ENCODE measurements at places on chromosomes 6 and 20.

- no peak overlapping the region for H3K27ac ChIP-seq
- peaks cover 3% of the 10 kb centered on the region for H3K4me1 ChIP-seq
- no peaks in the 10 kb centered on the region for H3K36me3 ChIP-seq
- no peak overlapping the region for H3K4me3 ChIP-seq
- H3K27me3 ChIP-seq, result no peaks in the 10 kb centered on the region
These were observed 7.3 kb upstream of the TENT5A start for GRCh38 chr6:81759782-81760181.

DNA sequence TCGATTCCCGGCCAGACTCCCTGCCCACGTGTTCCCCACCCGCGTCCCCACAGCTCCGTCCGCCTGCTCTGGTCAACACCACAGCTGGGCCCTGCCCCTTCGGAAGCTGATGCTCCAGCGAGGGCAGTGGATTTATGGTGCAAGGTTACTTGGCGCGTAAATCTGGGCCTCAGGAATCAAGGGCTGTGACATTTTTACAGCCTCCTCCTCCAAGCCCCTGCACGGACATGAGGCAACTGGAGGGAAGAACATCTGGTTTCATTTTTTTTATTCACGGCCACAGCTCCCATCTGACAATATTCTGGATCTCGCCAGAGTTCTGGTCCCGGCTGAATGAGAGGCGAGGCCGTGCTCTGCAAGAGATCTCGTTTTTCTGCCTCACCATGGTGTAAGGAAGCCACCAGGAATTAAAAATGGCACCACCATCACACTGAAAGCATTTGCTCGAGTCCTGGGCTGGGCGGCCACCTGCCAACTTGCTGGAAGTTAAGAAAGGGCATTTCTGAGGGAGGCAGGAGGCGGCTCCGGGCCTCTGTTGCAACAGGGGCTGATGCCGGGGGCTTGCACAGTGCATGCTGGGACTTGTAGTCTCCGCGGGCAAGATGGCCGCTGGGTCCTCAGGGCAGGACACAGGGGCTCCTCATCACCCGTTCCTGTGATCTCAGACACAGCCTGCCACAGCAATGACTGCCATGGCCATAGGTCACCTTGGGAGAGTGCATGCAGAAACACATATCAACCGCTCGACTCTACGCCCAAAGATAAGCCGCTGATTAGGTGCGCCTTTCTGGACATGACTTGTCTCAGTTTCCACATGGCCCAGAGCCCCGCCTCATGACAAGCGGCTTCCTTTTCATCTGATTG, 148.5 kb downstream of the LY86 start:
- no peaks in the 10 kb centered on the region for H3K36me3 ChIP-seq
- peaks cover 3% of the 10 kb centered on the region for H3K4me1 ChIP-seq
- no peaks in the 10 kb centered on the region for H3K27me3 ChIP-seq
- H3K27ac ChIP-seq, result no peak overlapping the region
- no peak for DNase-seq
- H3K4me3 ChIP-seq, result peak overlapping the region; percentile 37

GRCh38 chr6:103140308-103141027, 1719.3 kb downstream of the HACE1 start:
- H3K36me3 ChIP-seq, result no peaks in the 10 kb centered on the region
- H3K27ac ChIP-seq, result no peak overlapping the region
- no peak for DNase-seq
- no peaks in the 10 kb centered on the region for H3K4me1 ChIP-seq

- H3K27me3 ChIP-seq, result no peaks in the 10 kb centered on the region
- H3K36me3 ChIP-seq, result peaks cover 17% of the 10 kb centered on the region
- H3K4me3 ChIP-seq, result no peak overlapping the region
- DNase-seq, result no peak
- H3K27ac ChIP-seq, result no peak overlapping the region
These were observed 27.7 kb downstream of the EIF2S2 start for GRCh38 chr20:34084227-34084923.

- no peak overlapping the region for H3K27ac ChIP-seq
- no peak overlapping the region for H3K4me3 ChIP-seq
- no peak for DNase-seq
- H3K4me1 ChIP-seq, result no peaks in the 10 kb centered on the region
- H3K36me3 ChIP-seq, result no peaks in the 10 kb centered on the region
These were observed 220.9 kb upstream of the MYLIP start for GRCh38 chr6:15907914-15908518.

DNA sequence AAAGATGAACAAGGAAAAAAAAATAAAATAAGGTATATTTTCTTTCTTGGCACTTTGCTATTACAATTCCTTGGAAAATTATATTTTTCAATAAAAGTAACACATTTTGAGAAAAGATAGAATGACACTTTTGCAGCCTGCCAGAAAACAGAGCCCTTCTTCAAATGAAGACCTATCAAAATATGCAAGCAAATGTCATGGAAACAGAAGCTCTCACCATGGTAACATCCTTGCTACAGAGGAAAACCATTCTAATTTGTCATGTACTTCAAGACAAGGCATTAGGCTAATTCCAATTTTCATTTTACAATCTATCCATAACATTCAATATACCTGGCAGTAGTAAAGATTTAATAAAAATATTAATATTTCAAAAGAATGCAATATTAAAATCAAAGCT, 177.9 kb downstream of the RNGTT start:
- no peak overlapping the region for H3K4me3 ChIP-seq
- H3K27ac ChIP-seq, result no peak overlapping the region
- no peaks in the 10 kb centered on the region for H3K27me3 ChIP-seq
- H3K36me3 ChIP-seq, result no peaks in the 10 kb centered on the region

- H3K27ac ChIP-seq, result no peak overlapping the region
- H3K36me3 ChIP-seq, result no peaks in the 10 kb centered on the region
- DNase-seq, result peak; percentile 18
- H3K4me1 ChIP-seq, result no peaks in the 10 kb centered on the region
These were observed 278.4 kb downstream of the CDH26 start for GRCh38 chr20:60236613-60237012.

GRCh38 chr6:155628306-155628705, 172.7 kb upstream of the NOX3 start:
- no peak for DNase-seq
- no peaks in the 10 kb centered on the region for H3K4me1 ChIP-seq
- no peak overlapping the region for H3K4me3 ChIP-seq

DNA sequence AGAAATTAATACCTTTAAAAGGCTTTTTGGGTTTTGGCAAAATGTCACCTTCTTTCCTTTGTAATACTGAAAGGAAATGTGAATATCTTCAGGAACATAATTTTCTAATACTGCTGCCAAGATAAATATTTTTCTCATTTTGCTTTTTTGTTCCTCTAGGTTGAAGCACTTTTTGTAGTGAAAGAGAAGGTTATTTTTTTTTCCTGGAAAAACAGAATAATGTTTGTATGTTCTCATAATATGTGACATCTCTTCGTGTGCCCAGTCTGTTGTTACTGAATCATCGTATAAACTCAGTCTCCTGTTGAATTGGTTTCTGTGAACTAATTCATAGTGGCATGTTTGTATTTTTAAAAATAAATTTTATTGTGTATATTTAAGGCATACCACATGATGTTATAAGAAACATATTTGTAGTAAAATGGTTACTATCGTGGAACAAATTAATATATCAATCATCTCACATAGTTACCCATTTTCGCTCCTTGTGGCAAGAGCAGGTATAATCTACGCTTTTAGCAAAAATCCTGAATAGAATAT, 74.4 kb downstream of the SH3BGRL2 start:
- H3K27ac ChIP-seq, result no peak overlapping the region
- no peak for DNase-seq
- no peaks in the 10 kb centered on the region for H3K36me3 ChIP-seq
- no peaks in the 10 kb centered on the region for H3K27me3 ChIP-seq
- H3K4me3 ChIP-seq, result no peak overlapping the region
- no peaks in the 10 kb centered on the region for H3K4me1 ChIP-seq

DNA sequence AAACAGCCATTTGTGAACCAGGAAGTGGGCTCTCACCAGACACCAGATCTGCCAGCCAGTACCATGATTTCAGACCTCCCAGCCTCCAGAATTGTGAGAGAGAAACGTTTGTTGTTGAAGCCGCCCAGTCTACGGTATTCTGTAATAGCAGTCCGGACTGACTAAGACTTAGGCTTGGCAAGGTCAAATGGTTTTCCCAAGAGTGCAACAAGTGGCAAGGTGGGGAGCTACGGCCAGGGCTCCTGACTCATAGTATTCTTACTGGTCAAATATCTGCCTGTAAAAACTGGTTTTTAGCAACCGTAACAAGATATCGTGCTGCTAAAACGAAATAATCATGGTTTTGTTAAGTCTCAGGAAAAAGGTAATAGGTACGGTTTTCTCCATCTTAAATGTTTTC, 37.8 kb downstream of the MCUR1 start:
- no peak for DNase-seq
- H3K36me3 ChIP-seq, result no peaks in the 10 kb centered on the region
- H3K27me3 ChIP-seq, result no peaks in the 10 kb centered on the region
- H3K4me3 ChIP-seq, result no peak overlapping the region

GRCh38 chr6:157440171-157440570, 59.2 kb downstream of the ZDHHC14 start:
- H3K36me3 ChIP-seq, result no peaks in the 10 kb centered on the region
- no peak overlapping the region for H3K4me3 ChIP-seq
- DNase-seq, result no peak

DNA sequence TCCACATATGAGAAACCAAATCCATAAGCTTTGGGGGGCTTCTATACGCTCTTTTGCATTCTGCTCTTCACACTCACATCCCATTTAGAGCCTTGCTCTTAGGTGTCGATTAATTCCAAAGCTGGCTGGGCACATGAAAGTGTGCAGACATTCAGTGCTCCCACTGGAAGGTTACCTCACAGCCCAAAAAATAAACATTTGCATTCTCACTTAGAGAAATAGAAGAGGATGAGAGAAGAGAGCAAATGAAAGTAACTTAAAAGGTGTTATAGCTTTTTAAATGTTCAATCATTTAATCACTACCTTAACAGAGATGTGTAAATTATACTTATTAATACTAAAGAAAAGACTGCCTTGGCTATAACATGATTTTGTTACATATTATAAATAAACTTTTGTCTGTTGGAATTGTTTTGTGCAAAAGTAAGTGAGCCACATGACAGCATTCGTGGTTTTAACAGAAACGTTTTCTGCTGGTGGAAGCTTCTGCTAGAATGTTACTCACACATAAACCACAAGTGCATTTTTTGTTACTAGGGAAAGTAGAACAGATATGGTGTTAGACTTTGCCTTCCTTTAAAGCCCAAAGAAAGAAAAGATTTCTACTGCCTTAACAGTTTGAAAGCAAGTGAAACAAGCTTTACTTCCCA, 116.7 kb downstream of the SIM1 start:
- H3K4me3 ChIP-seq, result no peak overlapping the region
- no peak overlapping the region for H3K27ac ChIP-seq
- peaks cover 5% of the 10 kb centered on the region for H3K4me1 ChIP-seq
- no peaks in the 10 kb centered on the region for H3K36me3 ChIP-seq
- peak; percentile 49 for DNase-seq
- H3K27me3 ChIP-seq, result no peaks in the 10 kb centered on the region

GRCh38 chr6:158043586-158044524, 62.2 kb downstream of the SYNJ2 start:
- peaks cover 37% of the 10 kb centered on the region for H3K4me1 ChIP-seq
- peaks cover 35% of the 10 kb centered on the region for H3K36me3 ChIP-seq
- no peaks in the 10 kb centered on the region for H3K27me3 ChIP-seq
- H3K4me3 ChIP-seq, result no peak overlapping the region
- peak overlapping the region; percentile 32 for H3K27ac ChIP-seq
- no peak for DNase-seq

DNA sequence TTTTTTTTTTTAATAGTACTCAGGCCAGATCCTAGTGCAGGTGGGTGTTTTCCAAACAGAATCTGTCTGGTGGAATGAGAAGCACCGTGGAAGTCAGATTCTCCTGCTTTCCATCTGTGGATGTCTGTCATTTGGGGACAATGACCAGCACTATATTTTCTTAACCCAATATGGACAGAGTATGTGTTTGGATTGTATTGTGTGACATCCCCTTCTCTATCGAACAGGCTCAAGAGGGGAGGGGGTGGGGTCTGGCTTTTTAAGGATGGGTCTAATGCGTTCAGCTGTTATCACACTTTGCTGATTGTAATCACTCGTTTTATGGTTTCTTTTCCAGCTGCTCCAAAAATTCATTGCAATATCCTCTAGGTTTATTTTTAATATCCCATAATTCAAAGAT, 197.5 kb upstream of the CEP162 start:
- peaks cover 5% of the 10 kb centered on the region for H3K27me3 ChIP-seq
- H3K36me3 ChIP-seq, result no peaks in the 10 kb centered on the region
- H3K27ac ChIP-seq, result no peak overlapping the region
- no peak overlapping the region for H3K4me3 ChIP-seq
- no peak for DNase-seq
- no peaks in the 10 kb centered on the region for H3K4me1 ChIP-seq

GRCh38 chr6:157755746-157756411, 67.2 kb upstream of the SNX9 start:
- no peaks in the 10 kb centered on the region for H3K36me3 ChIP-seq
- peaks cover 5% of the 10 kb centered on the region for H3K4me1 ChIP-seq
- no peak overlapping the region for H3K27ac ChIP-seq
- DNase-seq, result no peak
- peaks cover 2% of the 10 kb centered on the region for H3K27me3 ChIP-seq
- H3K4me3 ChIP-seq, result no peak overlapping the region

- H3K4me1 ChIP-seq, result no peaks in the 10 kb centered on the region
- no peaks in the 10 kb centered on the region for H3K36me3 ChIP-seq
- no peak overlapping the region for H3K4me3 ChIP-seq
- no peak for DNase-seq
- H3K27me3 ChIP-seq, result no peaks in the 10 kb centered on the region
- no peak overlapping the region for H3K27ac ChIP-seq
These were observed 37.8 kb upstream of the MARCKS start for GRCh38 chr6:113819169-113819830.

DNA sequence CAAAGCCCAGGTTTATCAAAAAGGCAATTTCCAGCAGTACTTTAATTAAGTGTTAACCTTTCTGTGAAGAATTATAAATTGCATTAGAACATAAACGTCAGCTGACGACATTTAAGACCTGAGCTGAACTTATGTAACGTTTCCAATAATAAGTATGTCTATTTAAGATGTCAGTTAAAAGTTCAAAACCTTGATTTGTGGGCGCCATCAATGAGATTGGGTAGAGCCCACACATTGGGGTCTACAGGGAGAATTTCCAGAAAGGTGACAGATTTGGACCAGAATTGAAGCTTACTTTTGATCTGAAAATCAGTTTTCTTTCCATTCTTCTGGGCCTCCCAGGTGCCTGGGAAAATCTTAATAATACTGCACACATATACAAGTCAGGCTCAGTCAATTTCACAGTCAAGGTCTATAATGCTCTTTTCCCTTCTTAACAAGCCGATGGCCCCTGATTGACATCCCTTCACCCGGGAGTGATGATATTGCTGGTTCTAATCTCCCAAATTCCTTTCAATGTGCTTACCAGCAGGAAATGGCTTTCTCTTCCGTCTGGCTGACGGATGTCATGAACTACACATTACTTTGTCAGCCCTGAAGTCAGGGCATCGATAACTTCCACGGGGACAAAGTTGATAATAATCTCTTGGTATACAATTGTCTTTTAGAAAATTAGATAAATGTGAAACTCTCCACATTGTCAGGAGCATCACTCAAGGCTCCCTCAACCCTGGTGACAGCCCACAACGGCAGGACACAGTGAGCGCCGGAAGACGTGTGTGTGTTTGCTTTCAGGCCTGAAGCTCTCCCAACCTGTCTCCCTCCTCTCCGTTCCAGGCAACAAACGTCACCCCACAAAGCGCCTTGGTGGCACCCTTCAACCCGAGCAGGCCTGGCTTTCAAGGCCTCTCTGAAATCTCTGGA, 396.5 kb upstream of the CNR1 start:
- H3K4me3 ChIP-seq, result no peak overlapping the region
- H3K27ac ChIP-seq, result no peak overlapping the region
- no peaks in the 10 kb centered on the region for H3K4me1 ChIP-seq
- H3K27me3 ChIP-seq, result no peaks in the 10 kb centered on the region
- H3K36me3 ChIP-seq, result no peaks in the 10 kb centered on the region
- no peak for DNase-seq
